ENCODE measurements at places on chromosomes 11 and 22.

GRCh38 chr11:2581931-2582350 is 117.9 kb downstream of the KCNQ1OT1 start:
- no peak for DNase-seq

DNA sequence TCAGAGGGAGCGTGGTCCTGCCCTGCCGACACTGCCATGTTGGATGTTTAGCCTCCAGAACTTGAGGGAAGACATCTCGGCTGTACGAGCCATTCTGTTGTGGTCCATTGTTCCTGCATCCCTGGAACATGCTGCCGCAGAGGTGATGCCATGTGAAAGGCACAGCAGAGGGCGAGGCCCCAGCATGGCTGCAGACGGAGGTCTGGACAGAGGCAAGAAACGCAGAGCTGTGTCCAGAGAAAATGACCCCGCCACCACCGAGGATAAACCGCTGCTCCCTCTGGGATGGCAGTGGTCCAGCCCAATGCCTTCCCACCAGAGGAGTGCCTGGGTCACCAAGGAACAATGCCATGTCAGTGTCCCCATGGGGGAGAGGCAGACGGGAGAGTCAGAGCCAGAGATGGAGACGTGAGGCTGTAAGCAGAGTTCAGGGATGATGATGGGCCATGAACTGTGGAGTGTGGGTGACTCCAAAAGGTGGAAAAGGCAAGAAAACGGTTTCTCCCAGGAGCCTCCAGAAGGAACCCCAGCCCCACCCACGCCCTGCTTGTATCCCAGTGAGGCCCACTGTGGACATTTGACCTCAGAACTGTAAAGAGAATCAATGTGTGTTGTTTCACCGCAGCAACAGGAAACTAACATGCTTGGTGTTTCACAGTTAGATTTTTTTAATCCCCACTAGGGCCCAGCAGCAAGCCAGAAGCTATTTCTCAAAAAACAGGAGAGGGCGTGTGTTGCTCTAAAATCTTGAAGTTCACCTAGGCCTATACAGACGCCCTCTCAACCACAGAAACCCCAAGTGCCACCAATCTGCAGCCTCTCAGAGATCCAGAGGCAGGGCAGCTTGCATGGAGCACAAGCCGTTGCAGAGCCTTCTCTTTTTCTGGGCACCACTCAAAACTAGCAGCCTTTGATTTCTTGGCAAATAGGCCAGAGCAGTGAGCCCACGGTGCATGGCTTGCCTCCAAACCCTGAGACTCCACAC is 1422.9 kb downstream of the TBC1D22A start:
- no peak for DNase-seq

DNA sequence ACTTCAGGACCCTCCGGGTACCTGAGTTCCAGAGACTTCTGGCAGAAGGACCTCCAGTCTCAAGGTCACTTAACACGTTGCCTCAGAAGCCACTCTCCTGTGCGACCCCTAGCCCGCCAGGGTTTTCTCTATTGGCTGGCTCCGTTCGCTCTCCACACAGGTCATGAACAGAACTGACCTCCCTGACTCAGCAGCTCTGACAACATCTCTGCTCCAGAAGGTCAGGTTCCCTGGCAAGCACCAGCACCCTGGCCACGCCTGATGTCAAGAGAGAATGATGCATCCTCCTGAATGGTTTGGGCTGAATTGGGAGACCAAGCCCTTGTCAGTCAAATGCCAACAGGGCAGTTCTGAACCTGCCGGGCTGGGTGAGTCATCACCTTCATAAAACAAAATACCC is 84.3 kb upstream of the TMEM45B start:
- no peak for DNase-seq

DNA sequence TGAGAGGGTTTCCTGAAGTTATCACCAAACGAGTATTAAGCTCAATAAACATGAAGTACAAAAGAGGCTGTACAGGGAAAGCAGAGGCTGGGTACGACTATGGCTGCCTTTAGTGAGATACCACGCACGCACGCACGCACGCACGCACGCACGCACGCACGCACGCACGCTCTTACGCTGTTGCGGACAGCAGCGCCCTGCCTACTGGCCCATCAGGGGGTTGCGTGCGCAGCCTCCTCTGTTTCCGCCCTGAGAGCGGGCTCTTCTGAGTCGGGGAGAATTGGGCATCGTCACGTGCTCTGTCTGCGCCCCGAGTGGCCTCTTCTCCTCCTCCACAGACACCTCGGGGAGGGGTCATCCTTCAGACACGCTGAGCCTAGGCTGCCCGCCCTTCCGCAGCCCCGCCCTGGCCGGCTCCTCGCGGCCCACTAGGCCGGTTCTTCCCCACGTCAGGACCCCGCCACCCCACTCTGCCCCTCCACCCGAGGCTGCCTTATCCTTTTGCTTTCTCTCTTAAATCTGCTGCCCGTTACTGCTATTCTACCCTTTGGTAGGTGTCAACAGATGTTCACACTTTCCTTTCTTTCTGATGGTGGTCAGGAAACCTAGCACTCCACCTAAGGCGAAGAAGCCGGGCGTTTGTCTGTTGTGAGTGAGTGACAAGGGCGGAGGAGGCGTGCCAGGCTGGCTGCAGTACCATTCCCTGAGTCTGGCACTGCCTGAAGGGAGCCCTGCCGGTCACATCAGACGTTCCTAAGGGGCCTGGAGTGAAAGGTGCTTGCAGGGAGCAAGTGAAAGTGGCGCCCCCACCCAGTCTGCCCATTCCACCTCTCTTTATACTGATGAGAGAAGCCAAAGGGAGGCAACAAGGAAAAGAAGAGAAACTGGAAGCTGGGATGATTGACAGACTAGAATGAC is 300.4 kb upstream of the B3GAT1 start:
- DNase-seq = no peak

GRCh38 chr11:130070109-130070845 is 583 bp downstream of the APLP2 start:
- peak; percentile 25 for DNase-seq

All from CD4-positive, alpha-beta T cell treated with Interleukin-6 at 100 ng/mL for 8 hours (primary cell).